ENCODE measurements at places on chromosomes 5 and 9. TPM values are rescaled to one million over a fixed set of nuclear protein-coding genes. Genes with fewer than 3 reads are reported as not detected.
A peak's percentile ranks its signal among the peaks of the same experiment; 100 is the strongest.

- DNase-seq: no peak
These were observed 29.4 kb downstream of the RAD23B start for GRCh38 chr9:107312376-107313050.

DNA sequence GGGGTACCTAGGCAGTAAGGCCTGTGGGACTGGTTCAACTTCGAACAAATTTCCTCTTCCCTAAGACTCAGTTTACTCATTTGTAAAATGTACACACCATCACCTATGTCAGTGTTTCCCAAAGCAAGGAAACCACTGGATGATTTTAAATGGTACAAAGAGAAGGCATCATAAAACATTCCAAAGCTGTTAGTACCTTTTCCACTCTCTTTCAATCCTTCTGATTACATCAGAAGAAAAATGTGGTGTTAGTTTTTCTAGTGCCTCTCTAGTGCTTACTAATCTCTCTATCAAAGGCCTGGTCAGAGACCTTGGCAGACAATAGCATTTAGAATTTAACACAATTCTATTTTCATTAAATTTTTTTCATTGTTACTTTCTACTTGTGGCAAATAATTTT, 18.1 kb downstream of the NR6A1 start:
- DNase-seq: no peak

GRCh38 chr5:72159501-72159911, 52.2 kb downstream of the MAP1B start:
- DNase-seq: no peak

TMC1 gene
- total RNA-seq: not detected

- no peak for DNase-seq
These were observed 1.0 kb downstream of the TRIP13 start for GRCh38 chr5:893711-894110.

DNA sequence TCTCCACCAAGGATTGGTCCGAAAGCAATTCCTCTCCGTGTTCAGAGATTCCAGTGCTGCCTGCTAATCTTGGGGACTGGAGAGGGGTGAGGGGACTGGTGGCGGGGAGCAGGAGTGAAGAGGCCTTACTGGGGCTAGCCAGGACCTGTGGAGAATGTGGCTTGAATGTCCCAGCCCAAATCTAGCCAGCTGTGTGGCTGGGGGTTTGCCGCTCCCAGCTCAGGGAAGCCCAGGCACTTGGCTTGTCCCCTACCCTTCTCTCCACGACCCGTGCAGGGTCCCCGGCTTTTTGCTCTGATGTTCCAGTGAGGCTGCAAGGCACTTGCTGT, 2.4 kb downstream of the N4BP3 start:
- no peak for DNase-seq

DMGDH gene
- 21.4 TPM for total RNA-seq

DNA sequence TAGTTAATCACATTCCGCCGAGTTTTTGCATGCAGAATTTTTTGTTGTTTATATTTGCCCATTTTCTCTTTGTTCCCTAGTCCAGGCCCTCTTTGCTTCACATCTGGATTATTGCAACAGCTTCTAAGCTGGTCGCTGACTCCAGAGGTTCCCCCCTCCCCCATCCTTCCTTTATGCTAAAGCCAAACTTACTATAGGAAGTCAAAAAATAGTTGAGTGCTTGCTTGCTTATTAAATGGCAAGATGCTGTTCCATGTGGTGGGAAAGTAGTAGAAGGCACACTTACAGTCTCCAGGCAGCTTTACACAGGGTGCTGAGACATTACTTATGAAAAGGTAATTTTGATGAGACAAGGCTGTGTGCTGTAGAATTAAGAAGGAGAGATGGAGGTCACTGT, 1.3 kb downstream of the ZBTB34 start:
- no peak for DNase-seq

SPATA31D4 gene
- total RNA-seq: not detected

DNA sequence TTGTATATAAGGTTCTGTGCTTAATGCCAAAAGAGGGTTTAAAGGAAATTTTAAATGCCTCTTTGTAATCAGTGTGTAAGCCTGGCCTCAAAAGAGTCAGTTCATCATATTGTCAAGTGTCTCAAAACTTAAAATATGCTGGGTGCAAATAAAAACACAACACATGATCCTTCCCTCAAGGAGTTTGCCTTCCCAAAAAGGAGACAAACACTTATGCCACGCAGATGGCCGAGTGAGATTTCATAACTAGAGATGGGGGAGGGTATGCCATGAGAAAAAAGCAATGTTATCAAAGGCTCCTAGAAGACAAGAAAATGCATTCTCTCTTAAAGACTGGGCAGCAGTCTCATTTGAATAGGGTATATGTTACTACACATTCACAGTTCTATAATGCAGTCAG, 55.2 kb downstream of the FBXO38 start:
- DNase-seq: no peak

DNA sequence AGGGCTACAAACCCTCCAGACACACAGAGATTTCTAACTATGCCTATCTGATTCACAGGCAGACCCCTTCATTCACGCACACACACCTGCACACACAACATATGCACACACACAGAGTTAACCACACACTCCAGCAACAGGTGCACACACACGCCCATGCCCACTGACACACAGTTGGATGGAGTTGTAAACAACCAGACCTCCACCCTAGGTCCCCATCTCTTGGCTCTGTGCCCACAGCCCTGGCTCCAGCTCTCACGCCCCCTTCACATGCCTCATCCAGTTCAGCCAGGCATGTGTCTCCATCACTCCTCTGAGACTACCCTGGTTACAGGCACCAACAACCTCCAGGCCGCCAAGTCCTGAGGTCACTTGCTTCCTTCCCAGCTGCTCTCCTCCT, 61.1 kb downstream of the PSD2 start:
- DNase-seq: no peak

DNA sequence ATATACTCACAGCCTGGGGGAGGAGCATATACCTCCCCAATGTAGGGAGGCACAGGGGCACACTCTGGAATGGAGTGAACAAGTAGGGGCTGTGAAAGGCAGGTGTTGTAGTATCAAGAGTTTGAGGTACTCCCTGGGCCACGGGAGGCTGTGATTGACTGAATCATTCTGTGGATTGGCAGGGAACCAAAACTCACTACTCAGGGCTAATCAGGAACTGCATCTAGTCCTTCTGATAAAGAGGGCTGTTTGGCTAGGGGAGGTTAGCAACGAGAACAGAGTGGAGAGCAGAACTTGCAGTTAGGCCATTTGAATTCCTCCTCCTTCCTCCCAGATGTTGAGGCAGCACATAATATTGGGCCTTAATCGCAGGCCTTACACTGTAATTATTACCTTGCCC, 369.2 kb upstream of the MPDZ start:
- DNase-seq: no peak

TEX48 gene
- 1.7 TPM for total RNA-seq

CARD6 gene
- total RNA-seq: 0.76 TPM

ANXA2R gene
- 10.0 TPM for total RNA-seq

DNA sequence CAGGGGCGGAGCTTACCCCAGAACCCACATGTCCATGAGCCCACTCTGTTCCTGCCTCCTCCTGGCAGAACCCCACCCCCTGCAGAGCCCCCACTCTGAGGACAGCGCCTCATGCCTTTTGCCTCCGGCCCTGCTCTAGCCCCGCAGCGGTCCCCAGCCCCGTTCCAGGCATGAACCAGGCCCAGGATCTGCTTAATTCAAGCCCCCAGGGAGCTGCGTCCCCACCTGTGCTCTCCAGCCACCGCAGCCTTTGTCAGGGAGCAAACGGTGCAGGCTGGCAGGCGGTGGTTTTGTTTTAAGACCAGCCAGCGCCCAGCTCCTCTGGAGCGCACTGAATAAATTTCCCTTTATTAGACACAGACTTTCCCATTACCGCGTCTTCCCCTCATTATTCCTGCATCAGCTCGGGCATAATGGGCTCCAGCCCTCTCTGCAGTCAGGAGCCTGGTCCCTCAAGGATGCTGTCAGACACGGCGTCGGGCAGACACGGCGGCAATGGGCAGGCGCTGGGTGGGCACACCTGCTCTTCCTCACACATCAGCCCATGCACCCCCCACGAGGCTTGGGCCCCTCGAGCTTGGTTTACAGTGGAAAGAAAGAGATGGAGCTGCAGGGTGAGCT, 137.6 kb downstream of the OLFM1 start:
- no peak for DNase-seq

DNA sequence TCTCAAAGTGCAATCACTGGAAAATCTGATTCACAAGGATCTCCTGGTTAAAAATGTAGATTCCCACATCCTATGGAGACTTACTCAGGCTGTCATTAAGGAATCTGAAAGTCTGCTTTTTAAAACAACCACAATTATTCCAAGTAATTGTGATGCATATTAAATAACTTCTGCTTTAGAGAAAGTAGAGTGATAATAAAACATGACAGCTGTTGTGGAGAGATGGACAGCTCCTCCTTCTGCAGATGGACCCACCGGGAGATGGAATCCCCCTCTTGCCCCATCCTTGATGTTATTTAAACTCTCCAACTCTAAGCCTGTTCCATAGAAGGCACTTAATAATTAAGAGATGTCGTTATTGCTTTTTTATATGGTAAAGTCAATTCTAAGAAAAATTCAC, 802.2 kb downstream of the CDH12 start:
- DNase-seq: no peak

PTPRD gene
- 0.44 TPM for total RNA-seq

DNA sequence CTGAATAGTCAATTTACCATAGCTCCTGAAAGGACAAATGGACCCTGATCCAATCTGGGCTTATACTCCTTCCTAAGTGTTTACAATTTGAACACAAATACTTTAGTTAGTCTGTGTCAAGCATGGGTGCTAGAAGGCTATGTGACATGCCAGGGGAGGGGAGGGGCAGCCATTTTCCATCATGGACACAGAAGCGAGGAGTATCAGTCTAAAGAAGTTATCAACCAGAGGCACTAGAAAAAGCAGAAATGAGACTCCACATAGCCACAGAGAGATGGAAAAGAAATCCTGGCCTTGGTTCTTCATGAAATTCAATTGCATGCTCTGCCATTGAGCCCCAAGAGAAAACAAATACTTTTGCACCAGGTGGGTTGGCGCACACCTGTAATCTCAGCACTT, 61.8 kb downstream of the NR6A1 start:
- no peak for DNase-seq

DNA sequence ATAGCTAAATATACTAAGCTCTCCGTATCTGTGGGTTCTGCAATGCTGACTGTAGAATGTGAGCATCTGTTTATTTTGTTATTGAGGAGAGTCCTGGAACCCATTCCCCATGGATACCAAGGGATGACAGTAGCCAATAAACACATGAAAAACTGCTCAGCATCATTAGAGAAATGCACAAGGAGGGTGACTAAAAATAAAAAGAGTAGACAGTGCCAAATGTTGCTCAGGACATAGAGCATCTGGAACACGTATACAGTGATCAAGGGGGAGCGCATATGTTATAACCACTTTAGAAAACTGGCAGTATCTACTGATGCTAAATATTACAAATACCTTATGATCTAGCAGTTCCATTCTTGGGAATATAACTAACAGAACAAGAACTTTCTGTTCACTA, 31.0 kb downstream of the MARCHF6 start:
- no peak for DNase-seq

DNA sequence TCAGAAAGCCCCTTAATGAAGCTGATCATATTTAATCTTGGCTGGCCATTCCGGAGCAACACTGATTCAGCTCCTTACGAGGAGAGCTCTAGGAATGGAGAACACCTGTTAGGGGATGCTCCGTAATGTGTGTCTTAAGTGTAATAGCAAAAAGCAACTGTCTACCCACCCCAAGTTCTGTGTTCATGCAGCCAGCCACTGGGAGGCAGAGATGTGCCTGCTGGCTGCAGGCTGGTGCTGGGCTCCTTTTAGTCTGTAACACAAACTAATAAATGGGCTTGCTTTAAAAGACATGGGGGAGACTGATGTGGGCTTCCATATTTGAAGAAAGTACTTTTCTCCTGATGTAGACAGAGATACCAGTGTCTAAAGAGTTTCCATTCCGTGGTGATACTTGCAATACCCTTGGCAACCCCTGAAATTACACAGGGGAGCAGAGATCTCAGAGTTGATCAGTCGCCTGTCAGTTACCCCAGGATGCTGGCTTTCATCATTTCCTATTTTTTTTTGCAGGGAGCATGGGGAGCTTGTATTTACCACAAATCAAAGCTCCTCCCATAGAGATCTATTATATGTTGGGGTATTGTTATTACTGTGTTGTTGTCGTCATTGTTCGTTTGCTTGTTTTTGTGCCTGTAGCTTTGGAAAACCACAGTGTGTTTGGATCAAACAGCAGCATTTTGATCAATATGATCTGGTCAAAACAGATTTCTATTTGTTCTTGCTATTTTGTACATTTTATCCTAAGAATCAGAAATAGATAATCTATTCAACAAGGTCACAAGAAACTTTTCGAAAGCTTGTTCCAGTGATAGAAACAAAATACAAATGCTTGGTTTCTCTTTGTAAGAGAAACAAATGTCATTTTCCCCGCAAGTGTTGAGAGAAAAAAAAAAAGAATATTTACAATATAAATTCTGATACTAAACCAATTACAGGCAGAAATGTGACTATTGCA, 65.8 kb downstream of the MTX3 start:
- DNase-seq: peak; percentile 18

- DNase-seq: peak; percentile 31
These were observed 13.6 kb upstream of the GM2A start for GRCh38 chr5:151239237-151239861.

PCDHB6 gene
- total RNA-seq: not detected

CFAP77 gene
- total RNA-seq: not detected

GFI1B gene
- not detected for total RNA-seq

NIM1K gene
- total RNA-seq: 4.3 TPM
